RCC 7860 (cell line): ENCODE measurements at places on chromosomes 13 and 19.

DNA sequence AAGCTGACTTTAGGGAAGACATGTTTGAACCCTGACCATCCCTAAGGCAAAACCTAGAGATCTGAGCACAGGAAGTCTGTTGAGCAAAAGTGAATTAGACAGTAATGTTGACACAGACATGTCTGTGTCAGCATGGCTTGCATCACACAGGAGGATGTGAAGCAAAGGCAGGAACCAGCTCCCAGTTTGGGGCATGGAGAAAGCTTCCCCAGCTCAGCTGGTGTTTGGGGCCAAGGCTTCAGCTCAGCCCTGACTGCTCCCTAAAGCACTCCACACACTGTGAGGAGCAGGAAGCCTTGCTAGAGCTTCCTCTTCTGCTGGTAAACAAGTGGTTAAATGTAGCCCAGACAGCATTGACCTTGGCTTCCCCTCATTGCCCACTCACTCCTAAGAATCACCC lies 153.8 kb upstream of the UBL3 start:
- DNase-seq: no peak

DNA sequence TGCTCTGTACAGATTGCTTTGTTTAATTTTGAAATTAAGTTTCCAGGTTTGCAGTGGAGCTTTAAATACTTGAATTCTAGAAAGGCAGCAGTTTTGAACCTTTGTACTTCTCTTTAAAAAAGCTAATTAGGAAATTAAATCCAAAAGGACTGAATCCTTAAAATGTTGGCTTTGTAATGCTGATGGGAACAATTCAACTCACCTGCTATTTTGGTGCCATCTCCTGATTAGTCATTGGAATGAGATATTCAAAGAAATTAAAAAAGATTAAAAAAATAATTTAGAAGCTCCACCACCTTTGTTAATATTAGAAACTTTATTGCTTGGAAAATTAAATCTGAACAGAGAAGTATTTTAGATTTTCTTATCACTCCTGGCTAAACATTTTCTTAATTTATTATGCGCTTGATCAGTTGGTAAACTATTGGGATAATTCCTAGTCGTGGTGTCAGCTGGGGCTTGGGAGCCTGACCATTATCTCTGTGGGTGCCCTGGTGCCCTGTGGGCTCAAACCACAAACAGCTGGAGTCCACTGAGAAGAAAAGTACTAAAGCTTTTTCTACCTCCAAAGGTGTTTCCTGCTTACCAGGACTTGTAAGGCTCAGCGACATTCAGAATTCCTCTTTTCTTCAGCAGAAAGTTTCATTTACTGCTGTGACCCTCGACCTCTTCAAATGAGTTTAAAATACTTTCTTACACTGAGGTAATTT lies 540.4 kb downstream of the DIAPH3 start:
- DNase-seq: no peak

GRCh38 chr19:46890423-46891170 lies 29.8 kb downstream of the ARHGAP35 start:
- DNase-seq: peak; percentile 27

GRCh38 chr13:35630551-35631275 lies 154.2 kb upstream of the MAB21L1 start:
- DNase-seq: peak; percentile 33

- DNase-seq: no peak
These were observed at the start of gene KLK12 for GRCh38 chr19:51034704-51035103. Gene KLK12 (minus strand): TSS chr19:51035002. CDS start chr19:51034621, 381 bp downstream.

DNA sequence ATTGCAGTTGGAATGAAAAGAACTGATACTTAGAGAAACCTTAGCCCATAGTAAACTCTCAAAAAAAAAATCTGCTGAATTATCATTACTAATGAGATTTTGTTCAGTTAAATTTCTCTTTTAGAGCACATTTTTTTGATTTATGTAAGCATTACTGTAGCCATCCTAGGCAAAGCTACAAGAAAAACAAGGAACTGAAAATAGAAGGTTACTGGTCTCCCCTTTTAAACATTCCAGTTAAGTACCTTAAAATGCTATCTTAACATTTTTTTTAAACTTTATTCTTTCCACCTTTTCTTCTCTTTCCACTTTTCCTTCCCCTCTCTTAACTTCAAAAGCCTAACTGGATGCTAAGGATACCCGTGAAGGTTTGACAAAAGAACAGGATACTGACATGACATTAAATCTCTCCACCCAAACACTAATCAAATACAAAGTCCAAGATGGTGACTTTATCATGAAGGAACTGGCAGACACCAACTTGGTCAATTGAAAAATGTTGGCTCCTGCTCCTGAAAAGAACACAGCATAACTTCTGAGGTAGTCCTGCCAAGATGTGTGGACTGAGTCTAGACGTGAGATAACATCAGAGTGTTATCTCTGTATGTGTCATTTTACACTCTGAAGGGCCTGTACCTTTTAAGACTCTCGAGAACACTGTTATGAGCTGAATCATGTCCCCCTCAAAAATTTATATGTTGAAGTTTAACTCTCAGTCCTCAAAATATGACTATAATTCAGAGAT lies 29.5 kb upstream of the SACS start:
- DNase-seq: peak; percentile 21

- DNase-seq: no peak
These were observed at the start of gene SLC5A5 for GRCh38 chr19:17871878-17872250. Gene SLC5A5 (plus strand): TSS chr19:17871945. CDS start chr19:17872320, 375 bp downstream.
